Activated T-helper 2 cell treated with anti-CD3 and anti-CD28 coated beads, Interferon-gamma antibody, Interleukin-2, Interleukin-4, amounts not matched to agents 10 μg/mL and 5 μg/mL and 100 μg/mL, durations not matched to agents 14 hours and 24 hours and 36 hours (primary cell): ENCODE measurements at places on chromosomes 1 and 21. TPM values are rescaled to one million over a fixed set of nuclear protein-coding genes. Genes with fewer than 3 reads are reported as not detected.

GRCh38 chr1:64039390-64039926, 164.0 kb upstream of the UBE2U start:
- H3K4me3 ChIP-seq: no peak overlapping the region
- H3K27ac ChIP-seq: no peak overlapping the region
- H3K4me1 ChIP-seq: no peaks in the 10 kb centered on the region
- DNase-seq: no peak
- H3K27me3 ChIP-seq: peaks cover under 1% of the 10 kb centered on the region

DNA sequence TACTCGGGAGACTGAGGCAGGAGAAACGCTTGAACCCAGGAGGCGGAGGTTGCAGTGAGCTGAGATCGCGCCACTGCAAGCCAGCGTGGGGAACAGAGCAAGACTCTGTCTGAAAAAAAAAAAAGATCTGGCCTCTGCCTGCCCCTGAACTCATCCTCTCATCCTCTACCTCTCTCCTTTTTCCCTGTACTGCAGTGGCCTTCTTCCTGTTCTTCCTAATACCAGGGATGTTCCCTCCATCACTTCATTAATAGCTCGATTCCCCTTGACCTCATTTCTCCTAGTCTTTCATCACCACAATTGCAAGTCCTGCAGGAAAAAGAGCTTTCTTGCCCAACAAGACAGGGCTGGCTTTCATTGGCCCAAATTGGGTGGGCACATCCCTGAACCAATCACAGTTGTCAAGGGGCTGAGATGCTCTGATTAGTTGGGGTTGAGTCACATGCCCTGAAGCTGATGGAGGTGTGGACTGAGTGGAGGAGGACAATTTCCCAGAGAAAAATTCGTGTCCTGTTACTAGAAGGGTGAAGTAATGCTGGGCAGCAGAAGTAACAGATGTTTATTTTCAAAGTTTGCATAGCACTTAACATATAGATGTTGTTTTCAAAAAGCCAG, 86.8 kb upstream of the PUM1 start:
- H3K27ac ChIP-seq: no peak overlapping the region
- H3K4me3 ChIP-seq: no peak overlapping the region
- H3K27me3 ChIP-seq: peaks cover 3% of the 10 kb centered on the region
- DNase-seq: no peak
- peaks cover 5% of the 10 kb centered on the region for H3K4me1 ChIP-seq

OR2T4 gene
- not detected in 2 replicates for total RNA-seq

SLC22A15 gene
- 0.18 and 0.52 TPM in 2 replicates for total RNA-seq

GRCh38 chr1:210231846-210232510, 618 bp upstream of the SERTAD4 start:
- no peaks in the 10 kb centered on the region for H3K36me3 ChIP-seq
- peaks cover 8% of the 10 kb centered on the region for H3K4me1 ChIP-seq
- H3K27ac ChIP-seq: no peak overlapping the region
- DNase-seq: no peak

- DNase-seq: peak; percentile 24
- H3K27ac ChIP-seq: no peak overlapping the region
- no peaks in the 10 kb centered on the region for H3K27me3 ChIP-seq
- peaks cover 14% of the 10 kb centered on the region for H3K4me1 ChIP-seq
- H3K4me3 ChIP-seq: no peak overlapping the region
- H3K36me3 ChIP-seq: peaks cover 32% of the 10 kb centered on the region
Observed at GRCh38 chr1:29197590-29197924, 15.9 kb upstream of the SRSF4 start.

OLFML3 gene
- 0.11 and 0.18 TPM in 2 replicates for total RNA-seq

DNA sequence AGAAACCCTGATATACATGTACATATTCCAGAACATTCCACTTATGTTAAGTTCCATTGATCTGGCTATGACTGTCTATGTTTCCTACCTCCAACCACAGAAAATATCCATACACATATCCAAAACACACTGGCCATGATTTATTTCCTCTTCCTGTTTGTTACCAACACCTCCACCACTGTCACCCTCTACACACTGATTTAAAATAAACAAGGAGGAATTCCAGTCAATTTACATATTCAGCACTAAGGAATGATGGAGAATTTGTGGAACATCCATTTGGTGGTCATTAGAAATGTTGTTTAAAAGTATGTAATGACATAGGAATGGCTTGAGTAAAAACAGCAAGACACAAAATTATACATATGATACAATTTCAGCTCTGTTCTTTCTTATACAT, 5.5 kb upstream of the STX6 start:
- H3K4me3 ChIP-seq: no peak overlapping the region
- H3K27me3 ChIP-seq: peaks cover 29% of the 10 kb centered on the region
- no peak for DNase-seq

GRCh38 chr1:11650331-11650991, 3.8 kb downstream of the FBXO2 start:
- H3K27me3 ChIP-seq: peaks cover 17% of the 10 kb centered on the region
- no peaks in the 10 kb centered on the region for H3K36me3 ChIP-seq

RHBG gene
- total RNA-seq: not detected in 2 replicates

TMPRSS3 gene
- 81.0 and 88.1 TPM in 2 replicates for total RNA-seq

DNA sequence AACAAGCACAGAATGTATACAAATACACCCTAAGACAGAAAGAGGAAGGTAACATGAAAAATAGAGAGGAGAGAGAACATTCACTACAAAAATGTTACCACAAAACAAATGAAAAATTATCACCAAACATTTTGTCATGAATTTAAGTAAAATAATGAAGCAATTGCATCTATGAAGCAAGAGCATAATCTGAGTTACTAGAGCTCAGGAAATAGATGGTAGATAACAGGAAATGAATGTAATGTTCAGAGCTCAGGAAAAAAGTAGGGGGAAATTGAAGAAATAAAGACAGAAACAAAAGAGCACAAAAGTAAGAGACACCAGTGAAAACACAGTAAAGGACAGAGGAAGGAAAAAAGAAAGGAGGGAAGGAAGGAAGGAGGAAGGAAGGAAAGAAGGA, 19.4 kb downstream of the SEC16B start:
- H3K27me3 ChIP-seq: no peaks in the 10 kb centered on the region
- no peak overlapping the region for H3K4me3 ChIP-seq
- H3K4me1 ChIP-seq: peaks cover 2% of the 10 kb centered on the region
- no peaks in the 10 kb centered on the region for H3K36me3 ChIP-seq
- no peak for DNase-seq

GART gene
- 197 and 199 TPM in 2 replicates for total RNA-seq

SPRR1A gene
- not detected in 2 replicates for total RNA-seq

DNA sequence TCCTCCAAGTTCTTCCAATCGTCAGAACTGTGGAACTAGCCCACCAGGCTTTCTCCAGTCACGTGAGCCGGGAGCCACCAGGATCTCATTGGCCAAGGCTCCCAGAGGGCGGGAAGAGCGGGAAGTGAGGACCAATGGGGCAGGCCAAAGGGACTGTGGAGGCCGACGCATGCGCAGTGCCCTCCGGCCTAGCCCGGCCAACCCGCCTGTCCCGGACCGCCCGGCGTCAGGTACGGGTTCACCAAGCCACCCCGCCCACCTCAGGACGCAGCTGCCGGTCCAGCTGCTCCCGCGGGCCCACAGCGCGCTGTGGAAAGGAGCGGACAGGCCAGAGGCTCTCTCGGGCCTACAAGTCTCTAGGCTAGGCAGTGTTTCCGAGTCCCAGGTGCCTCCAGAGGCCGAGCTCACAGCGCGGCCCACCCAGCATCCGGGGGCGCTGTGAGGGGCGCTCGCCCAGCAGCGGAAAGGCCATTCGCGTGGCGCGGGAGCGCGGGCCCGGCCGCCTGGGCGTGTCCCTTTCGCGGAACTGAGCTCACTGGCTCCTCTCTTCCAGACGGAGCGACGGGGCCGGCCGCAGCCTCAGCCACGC, 10.9 kb downstream of the OR14I1 start:
- H3K4me3 ChIP-seq: no peak overlapping the region
- H3K27me3 ChIP-seq: no peaks in the 10 kb centered on the region
- DNase-seq: no peak
- no peaks in the 10 kb centered on the region for H3K36me3 ChIP-seq

NUCKS1 gene
- 176 and 180 TPM in 2 replicates for total RNA-seq

SPRR5 gene
- not detected in 2 replicates for total RNA-seq

GRCh38 chr21:45335761-45336534, 48.3 kb upstream of the POFUT2 start:
- no peak overlapping the region for H3K4me3 ChIP-seq
- no peak overlapping the region for H3K27ac ChIP-seq
- H3K27me3 ChIP-seq: no peaks in the 10 kb centered on the region
- DNase-seq: no peak
- no peaks in the 10 kb centered on the region for H3K36me3 ChIP-seq
- H3K4me1 ChIP-seq: no peaks in the 10 kb centered on the region

GRCh38 chr1:247797518-247797917, 26.4 kb downstream of the OR14A16 start:
- no peak for DNase-seq
- H3K4me1 ChIP-seq: no peaks in the 10 kb centered on the region
- no peaks in the 10 kb centered on the region for H3K27me3 ChIP-seq
